ENCODE measurements at places on chromosomes 7 and 10. TPM values are rescaled to one million over a fixed set of nuclear protein-coding genes. Genes with fewer than 3 reads are reported as not detected.

HOXA2 gene
- not detected for polyA plus RNA-seq

RAMP3 gene
- polyA plus RNA-seq, result not detected

CCNJ gene
- not detected for polyA plus RNA-seq

PRKCQ gene
- polyA plus RNA-seq, result 20.2 TPM

TAC1 gene
- polyA plus RNA-seq, result not detected

SPDYE16 gene
- polyA plus RNA-seq, result 0.18 TPM

WEE2 gene
- polyA plus RNA-seq, result not detected

Measured in immature natural killer cell (primary cell).